ENCODE measurements at places on chromosomes 1 and 21.

- DNase-seq: no peak
These were observed 165.8 kb upstream of the JUN start for GRCh38 chr1:58949551-58950220.

- DNase-seq: peak; percentile 46
These were observed 46.7 kb downstream of the CLIC6 start for GRCh38 chr21:34715518-34715917.

- no peak for DNase-seq
These were observed 81.0 kb upstream of the ZBTB18 start for GRCh38 chr1:243970077-243970476.

DNA sequence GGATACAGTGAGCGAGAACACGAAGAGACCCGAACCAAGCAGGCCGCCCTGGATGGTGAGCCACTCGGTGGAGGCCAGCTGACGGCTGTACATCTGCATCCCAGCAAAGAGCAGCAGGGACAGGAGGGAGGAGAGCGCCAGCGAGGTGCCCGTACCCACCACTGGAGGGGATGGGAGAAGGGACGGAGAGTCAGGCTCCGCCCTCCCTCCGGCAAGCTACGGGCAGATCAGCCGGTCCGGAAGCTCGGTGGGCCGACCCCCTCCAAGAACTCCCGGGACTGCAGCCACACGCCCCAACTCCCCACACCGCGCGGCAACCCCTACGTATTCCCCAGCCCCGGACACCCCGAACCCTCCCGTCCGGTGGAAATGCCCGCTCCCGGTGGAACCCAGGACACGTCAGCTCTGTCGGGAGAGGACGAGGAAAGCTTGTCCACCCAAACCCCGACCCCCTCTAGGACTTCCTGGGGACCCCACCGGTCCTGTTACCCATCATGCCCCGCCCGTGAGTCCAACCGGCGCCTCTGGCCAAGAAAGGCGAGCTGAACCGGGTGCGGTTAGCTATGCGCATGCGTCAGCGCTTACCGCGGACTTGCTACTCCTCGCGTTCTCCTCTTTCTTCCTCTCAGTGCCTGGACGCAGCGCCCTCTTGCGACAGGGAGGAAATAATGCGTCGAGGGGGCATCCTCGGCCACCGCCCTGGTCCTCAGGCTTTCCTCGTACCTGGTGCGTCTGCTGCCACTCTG, at the start of gene KRTCAP2:
KRTCAP2 (minus strand) TSS at position 573 of the 746 bp plus-strand sequence; CDS start at position 493, 80 bp downstream.
- peak; percentile 96 for DNase-seq

GRCh38 chr1:233277637-233278606, 17.6 kb downstream of the PCNX2 start:
- no peak for DNase-seq

DNA sequence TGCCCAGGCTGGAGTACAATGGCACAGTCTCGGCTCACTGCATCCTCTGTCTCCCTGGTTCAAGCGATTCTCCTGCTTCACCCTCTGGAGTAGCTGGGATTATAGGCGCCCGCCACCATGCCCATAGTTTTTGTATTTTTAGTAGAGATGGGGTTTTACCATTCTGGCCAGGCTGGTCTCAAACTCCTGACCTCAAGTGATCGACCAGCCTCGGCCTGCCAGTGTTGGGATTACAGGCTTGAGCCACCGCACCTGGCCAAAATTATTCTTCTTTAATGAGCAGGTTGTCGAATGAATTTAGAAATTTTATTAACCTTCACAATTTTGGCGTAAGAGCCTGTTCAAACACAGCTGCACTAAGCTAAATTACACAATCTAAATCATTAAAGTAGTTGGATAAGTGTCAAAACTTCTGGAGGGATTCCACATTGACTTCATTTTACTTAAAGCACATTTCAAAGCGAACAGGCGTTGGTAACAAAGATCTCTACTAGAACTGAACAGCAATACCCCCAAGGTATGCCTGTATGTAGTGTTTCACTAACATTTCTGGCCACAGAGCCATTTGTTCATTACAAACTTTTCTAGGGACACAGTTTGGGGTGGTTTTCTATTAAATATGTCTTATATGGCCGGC, 5.2 kb upstream of the CTH start:
- DNase-seq: no peak

DNA sequence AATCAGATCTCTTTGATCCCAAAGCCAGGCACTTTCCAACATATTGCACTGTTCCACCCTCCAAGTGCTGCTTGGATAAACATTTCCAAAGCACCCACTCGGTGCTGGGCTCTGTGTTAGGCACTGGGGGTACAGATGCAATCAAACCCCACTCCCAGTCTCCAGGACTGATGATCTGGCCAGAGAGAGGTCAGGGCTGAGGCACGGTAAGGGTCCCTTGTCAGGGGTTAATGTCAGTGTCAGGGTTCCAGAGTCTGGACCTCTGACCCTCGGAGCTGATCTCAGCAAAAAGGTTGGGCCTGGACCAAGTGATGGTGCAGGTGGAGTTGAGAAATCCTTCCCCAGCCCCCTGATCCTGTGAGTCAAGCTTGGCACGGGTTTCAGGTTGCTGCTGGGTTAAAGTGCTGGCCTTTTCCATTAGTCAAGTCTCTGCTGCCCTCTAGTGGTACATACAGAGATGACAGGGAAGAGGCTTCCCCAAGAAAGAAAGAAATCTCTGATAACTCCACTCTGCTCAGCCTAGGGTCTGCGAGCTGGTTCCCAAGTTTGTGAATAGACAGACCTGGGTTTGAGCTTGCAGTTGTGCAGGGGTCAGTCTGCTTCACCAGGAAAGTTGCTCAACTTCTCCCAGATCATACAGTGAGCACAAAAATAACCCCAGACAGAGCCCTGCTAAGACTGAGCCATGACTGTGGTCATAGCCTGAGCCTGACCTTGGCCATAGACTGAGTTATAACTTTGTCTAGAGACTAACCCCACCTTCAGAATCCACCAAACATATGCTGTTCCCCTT, 74.6 kb downstream of the DMRTA2 start:
- DNase-seq: peak; percentile 53

- DNase-seq: no peak
These were observed 1.1 kb downstream of the TOR1AIP1 start for GRCh38 chr1:179883040-179883744.

DNA sequence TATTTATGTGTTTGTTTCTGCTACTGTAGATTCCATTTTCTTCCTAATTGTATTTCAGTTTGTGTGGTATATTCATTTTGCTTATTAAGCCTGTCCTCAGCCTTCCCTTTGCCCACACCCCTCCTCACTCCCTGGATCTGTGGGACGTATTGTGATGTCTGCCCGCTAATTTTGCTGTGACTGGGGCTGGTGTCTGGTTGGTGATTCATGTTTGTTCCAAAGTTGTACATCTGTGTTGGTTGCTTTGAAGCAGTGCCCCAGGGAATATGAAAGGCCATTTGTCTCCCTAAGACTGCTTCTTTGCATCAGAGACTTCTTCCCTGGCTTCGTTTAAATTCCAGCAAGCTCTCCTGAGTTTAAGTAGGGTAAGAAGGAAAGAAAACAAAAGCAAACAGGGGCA, 289.5 kb upstream of the SGIP1 start:
- DNase-seq: peak; percentile 90

GRCh38 chr1:43052786-43053439, 94.2 kb upstream of the SLC2A1 start:
- no peak for DNase-seq

- no peak for DNase-seq
These were observed 5.0 kb downstream of the LAPTM5 start for GRCh38 chr1:30752651-30752908.

GRCh38 chr1:29960156-29960755, 723.9 kb downstream of the PTPRU start:
- no peak for DNase-seq

DNA sequence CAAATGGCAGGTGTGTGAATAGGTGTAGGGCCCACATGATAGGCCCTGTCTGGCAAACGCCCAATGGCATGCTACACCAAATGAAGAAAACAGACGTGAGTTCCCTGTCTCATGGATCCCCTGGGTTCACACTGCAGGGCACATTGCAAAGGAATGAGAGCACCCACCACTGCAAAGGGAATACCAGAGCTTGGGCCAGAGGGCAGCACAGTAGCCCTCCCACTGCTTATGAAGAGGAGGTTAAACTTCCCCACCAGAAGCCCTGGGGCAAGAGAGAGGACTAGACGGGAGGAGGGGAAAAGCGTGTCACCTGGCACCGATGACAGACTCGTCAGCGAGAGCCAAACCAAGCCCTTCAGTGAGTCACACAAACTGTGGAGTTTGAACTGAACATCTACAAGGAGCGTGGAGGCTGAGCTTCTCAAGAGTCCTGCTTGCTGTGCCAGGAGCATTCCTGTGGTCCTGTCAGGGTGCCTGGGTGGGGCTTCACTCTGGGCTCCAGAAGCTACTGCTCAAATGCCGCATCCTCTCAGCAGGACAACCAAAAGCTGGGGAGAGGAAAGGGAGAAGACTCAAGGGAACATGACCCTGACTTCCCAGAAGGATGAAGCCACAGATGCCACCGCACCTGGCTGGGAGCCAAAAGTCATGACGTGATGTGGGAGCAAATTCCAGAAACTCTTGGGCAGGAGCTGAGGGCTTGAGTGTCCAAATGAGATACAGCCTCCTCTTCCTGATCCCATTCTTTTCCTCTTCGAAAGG, 61.1 kb downstream of the TOMM20 start:
- peak; percentile 76 for DNase-seq

DNA sequence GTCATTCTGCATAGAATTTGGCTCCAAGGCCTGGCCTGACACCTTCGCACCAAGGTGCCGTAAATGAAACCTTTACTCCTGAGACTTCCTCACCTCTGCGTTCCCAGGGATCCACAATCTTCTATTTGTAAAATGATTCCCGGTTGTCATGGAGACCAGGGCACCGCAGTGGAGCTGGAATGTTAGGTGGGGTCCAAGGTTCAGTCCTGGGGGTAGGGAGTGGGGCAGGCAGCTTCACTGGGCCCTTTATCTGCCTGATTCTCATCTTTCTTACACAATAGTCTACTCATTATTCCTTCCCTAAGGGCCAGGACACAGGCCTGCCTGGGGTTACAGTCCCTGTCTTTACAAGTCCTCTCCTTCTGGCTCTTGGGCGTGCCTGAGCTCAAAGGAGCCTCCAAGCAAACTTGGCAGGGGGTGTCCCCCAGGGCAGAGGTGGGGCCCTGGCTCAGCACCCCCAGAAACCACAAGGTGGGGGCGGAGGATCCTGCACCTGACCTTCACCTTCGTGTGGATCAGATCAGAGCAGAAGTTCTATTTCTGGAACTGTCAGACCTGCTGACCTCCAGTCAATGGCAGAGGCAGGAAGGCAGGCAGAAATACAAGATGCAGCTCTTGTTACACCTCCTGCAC, 51.1 kb downstream of the RIPK4 start:
- DNase-seq: no peak

All from head of caudate nucleus (tissue), 42 donors.